ENCODE measurements at places on chromosomes 6 and 20.

DNA sequence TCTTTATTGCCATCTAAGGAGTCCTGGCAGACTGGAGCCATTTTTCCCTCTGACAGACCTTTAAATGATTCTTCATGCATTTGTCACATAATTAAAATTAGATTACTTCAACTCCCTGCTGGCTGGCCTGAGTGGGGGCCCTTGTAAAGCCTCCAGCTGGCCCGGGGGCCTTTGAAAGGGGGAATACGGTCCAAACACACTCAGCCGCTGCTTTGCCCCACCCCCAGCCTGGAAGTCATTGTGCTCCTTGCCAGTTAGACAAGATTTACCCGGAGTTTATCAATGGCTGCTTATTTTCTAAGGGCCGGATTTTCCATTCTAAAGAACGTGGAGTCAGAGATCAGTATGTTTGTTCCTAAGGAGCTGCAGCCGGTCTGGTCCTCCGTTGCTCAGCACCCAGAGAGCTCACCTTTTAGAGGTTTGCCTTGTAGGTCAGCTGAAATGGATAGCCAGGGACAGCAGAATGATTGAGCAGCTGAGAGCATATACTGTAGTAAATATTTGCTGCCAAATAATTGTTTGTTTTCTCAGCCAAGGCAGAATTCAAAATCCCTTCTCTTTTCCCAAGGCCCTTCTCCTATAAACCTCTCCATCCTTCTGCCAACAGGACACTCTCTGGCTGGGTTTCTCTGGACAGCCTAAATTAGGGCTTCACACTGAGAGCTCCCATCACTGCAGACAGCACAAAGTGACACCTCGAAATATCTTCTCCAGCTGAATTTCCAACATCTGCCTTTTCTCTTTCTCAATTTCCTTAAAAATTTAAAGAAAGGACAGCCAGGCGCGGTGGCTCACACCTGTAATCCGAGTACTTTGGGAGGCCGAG, 68.4 kb upstream of the RBM24 start:
- no peak for DNase-seq

GRCh38 chr6:44730771-44731391, 343.4 kb downstream of the CDC5L start:
- no peak for DNase-seq

DNA sequence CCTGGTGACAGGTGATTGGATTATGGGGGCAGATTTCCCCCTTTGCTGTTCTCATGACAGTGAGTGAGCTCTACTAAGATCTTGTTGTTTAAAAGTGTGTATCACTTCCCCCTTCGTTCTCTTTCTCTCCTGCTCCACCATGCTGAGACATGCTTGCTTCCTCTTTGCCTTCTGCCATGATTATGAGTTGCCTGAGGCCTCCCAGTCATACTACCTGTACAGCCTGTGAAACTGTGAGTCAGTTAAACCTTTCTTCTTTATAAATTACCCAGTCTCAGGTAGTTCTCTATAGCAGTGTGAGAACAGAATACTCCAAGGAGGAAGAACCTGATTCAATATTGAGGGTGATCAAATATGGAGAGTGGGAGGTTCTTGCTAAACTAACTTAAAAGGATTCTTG, 724.9 kb downstream of the DOK5 start:
- DNase-seq = no peak

GRCh38 chr6:138546733-138547185, 47.5 kb upstream of the NHSL1 start:
- DNase-seq = no peak

DNA sequence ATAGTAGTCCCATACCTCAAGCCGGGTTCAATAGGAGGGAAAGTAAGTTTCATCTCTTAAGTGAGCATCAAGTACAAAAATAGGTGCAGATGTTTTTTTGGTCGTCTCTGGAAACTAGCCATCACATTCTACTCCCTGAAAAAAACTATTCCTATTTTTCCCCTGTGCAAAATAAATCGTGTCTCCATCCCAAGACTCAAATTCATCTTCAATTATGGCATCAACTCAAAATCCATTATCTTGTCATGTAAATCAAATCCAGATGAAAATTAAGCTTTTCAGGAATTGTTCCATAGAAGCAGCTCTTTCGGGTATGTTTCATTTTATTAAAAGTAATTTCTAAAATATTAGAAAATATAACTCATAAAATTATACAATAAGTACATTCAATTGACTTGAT, 1368.4 kb downstream of the GRIK2 start:
- DNase-seq = no peak

DNA sequence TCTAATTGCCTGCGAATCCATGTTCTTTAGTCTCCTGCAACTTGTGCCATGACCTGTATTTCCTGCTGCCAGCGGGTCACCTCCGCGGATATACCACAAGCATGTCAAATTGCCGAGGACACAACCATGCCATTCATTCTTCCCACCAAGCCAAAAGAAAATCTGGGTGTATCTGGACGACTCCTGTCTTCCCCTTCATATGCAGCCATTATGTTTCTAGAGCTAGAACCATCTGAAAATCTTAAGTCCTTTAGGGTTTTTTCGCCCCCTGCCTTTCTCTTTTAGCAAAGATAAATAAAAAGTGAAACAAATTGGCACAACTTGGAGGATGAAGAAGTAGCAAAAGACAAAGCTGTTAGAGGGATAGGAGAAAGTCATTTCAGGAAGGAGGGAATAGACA, 242.6 kb downstream of the ARID1B start:
- DNase-seq = peak; percentile 46

- DNase-seq = no peak
These were observed 144.5 kb downstream of the CDH26 start for GRCh38 chr20:60102665-60103210.

DNA sequence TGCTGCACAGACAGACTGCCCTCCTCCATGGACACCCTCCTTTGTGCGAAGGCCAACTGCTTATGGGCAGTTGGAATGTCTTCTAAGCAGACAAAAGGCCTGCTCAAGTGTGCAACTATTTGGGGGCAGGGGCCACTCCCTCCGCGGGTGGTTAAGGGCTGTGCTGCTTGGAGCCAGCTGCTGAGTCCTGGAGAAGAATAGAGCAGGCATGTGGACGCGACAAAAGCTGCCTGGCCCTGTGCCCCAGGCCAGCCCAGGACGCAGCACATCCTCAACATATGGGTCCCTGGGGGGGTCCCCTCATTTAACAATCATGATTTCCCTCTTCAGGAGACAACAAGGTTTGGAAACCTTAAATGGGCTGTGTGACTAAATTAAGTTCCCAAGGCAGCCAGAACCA, 45.5 kb upstream of the ENTPD6 start:
- DNase-seq = no peak

DNA sequence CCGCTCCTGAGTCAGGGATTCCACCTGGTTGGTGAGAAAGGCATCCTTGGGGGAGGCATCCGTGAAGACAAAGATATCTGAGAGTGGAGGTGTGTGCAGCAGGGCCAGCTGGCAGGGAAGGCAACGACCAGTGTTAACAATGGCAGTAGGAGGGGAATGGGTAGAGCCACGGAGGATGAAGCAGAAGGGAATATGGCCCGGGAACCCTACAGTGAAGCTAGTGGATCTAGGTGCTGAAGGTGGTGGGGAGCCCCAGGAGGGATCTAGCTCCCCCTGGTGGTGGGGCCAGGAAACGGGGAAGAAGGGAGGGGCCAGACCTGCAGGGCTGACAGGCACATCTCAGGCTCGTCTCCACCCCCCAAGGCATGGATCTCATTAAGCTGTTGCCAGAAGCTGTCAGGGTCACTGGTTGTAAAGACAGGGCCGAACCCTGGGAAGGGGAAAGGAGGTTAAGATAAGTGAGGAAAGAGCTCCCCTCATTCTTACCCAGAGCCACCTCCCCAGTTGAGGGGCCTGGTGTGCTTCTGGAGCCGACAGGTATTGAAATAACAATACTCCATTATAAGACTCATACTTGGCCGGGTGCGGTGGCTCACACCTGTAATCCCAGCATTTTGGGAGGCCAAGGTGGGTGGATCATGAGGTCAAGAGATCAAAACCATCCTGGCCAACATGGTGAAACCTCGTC, 7.3 kb downstream of the VWA7 start:
- peak; percentile 87 for DNase-seq

- DNase-seq = no peak
These were observed 822 bp downstream of the AFG1L start for GRCh38 chr6:108295676-108296075.

DNA sequence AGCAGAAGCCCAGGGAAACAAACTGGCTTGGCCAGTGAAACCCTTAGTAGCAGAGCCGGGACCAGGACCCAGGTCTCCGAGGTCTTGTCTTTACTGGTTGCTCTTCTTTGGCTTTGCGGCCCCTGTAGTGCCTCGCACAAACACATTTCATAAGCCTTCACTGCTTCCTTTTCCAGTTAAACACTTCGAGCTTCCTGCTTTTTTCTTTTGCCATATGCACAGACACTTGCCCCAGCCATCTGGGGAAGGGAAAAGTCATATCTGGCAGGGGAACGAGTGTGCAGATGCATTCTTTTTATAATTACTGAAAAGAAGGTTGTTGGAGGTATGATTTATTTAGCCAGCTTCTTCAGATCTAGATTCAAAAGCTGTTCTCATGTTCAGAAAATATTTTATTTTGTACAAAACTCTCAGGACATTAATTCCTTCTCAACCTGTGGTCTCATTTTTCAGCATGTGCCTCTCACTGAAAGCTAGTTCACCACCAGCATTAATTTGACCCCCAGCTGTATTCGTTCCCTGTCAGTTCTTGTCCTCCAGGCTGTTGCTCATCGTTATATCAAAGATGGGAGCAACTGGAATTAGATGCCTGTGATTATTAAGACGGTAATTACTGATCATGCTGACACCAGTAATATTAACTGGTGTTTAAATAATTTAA, 19.2 kb downstream of the KLHL32 start:
- no peak for DNase-seq

- DNase-seq = no peak
These were observed 104.3 kb upstream of the BEND6 start for GRCh38 chr6:56850626-56851025.

- DNase-seq = no peak
These were observed 5.7 kb downstream of the MRPS26 start for GRCh38 chr20:3051385-3052019.

DNA sequence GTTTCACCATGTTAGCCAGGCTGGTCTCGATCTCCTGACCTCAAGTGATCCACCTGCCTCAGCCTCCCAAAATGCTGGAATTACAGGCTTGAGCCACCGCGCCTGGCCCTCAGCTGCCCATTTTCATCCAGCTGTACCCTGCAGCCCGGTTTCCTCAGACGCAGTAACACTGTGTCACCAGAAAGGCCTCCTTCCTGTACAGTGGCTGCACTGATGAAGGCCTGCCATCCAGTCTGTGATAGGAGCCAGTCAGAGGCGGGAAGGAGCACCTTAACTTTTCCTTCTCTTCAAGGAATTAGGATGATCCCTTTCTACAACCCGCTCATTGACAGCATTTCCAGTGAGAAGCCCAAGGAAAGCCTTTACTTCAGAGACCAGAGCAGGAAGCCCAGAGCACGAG, 75.9 kb downstream of the GFOD1 start:
- no peak for DNase-seq
